ENCODE measurements at places on chromosomes 12 and 14.

- DNase-seq: no peak
These were observed 583.5 kb upstream of the NOVA1 start for GRCh38 chr14:27181333-27181732.

- DNase-seq: no peak
These were observed 198.8 kb downstream of the KITLG start for GRCh38 chr12:88381466-88381865.

- no peak for DNase-seq
These were observed 404.1 kb downstream of the ADAMTS20 start for GRCh38 chr12:43147878-43148277.

DNA sequence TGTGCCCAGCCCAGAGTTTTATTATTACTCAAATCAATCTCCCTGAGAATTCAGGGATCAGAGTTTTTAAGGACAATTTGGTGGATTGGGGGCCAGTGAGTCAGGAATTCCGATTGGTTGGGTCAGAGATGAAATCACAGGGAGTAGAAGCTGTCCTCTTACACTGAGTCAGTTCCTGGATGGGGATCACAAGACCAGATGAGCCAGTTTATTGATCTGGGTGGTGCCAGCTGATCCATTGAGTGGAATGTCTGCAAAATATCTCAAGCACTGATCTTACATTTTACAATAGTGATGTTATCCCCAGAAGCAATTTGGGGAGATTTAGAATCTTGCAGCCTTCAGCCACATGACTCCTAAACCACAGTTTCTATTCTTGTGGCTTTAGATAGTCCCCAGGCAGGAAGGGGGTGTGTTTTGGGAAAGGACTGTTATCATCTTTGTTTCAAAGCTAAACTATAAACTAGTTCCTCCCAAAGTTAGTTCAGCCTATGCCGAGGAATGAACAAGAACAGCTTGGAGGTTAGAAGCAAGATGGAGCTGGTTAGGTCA, 89.1 kb upstream of the CNOT2 start:
- no peak for DNase-seq

DNA sequence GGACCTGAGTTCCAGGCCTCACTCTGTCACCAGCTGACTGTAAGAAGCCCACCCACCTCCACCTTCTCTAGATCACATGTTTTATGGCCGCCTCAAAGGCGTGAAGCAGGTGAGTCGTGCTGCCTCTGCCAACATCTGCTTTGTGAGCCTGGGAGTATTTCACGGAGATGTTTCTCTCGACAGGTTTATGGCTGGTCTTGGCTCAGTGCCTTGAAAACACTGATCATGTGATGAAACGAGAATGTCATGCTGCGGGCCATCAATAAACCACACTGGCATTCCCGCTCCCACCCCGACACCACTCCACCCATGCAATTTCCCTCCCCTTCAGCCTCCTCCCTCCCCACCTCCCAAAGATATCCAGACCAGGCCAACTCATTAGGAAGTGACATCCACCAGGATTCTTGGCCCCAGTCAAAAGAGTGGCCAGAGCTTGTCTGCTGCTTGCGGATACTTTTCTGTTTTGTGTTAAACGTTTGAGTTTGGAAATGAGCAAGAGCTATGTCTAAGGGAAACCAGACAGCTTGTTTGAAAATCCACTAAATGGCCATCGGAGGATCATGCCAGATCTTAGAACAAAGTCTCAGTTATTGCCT, 53.8 kb upstream of the NTF3 start:
- DNase-seq: no peak

GRCh38 chr12:103676893-103677292, 89.8 kb downstream of the STAB2 start:
- no peak for DNase-seq

GRCh38 chr14:61290701-61291100, 9.6 kb upstream of the TMEM30B start:
- no peak for DNase-seq

- no peak for DNase-seq
These were observed 180.2 kb downstream of the ACSS3 start for GRCh38 chr12:81257947-81258551.

DNA sequence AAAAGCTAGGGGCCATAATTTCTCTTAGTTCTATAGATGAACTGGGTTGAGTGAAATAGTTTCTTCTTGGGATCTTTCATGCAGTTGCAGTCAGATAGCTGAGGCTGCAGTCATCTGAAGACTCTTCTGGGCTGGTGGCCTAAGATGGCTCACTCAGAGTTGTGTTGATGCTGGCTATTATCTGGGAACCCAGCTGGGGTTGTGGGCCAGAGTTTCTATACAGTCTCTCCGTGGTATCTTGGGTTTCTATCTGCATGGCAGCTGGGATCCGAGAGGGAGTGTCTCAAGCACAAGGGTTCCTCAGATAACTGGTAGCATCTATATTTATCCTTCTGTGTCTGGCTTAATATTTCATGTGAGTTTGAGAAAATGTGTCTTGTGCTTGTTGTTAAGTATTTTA, 21.1 kb downstream of the AVPR1A start:
- DNase-seq: no peak

DNA sequence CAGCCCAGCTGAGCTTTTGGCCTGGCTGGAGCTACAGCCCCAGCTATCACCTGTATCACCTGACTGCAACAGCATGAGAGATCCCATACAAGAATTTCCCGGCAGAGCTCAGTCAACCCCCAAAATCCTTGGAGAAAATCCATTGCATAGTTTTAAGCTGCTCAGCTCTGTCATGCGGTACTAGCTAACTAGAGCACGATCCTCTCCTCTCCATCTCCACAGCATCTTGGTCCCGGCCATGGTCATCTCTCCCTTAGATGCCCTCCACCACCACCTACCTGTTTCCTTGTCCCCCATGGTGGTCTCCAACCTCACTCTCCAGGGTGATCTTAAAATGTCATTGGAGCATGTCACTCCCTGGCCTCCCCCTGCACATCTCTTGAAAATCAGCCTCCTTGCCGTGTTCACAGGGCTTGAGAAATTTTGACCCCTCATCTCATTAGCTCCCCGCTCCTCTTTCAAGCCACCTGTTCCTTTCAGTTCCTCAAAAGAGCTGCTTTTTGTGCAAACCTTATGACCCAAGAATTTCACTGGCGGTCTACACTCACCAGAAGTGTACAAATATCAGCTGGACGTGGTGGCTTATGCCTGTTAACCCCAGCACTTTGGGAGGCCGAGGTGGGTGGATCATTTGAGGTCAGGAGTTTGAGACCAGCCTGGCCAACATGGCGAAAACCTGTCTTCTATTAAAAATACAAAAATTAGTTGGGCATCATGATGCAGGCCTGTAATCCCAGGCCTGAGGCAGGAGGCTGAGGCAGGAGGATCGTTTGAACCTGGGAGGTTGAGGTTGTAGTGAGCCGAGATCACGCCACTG, 8.1 kb upstream of the CLMN start:
- DNase-seq: no peak

DNA sequence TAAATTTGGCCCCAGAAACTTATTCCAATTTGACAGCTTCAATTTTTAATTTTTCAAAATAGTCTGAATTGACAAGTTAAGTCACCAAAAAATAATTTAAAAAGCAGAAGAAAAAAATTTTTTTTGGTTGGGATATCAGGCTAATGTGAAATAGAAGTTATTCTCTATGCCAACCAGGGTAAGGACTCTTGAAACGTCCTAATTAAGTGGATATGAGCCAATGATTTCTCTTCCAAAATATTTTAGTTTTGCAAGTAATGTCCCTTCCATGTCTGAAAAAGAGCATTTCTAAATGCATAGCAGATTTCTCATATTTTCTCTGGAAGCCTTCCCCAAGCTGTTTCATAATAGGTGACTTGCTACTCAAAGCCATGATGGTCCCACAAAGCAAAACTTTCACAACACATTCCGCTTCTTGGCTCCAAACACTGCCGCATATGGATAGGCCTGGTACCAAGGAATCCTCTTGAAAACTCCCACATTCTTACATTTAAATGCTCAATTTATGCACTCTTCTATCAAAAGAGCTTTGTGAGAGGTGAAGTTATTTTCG, 65.1 kb downstream of the SIX6 start:
- no peak for DNase-seq

DNA sequence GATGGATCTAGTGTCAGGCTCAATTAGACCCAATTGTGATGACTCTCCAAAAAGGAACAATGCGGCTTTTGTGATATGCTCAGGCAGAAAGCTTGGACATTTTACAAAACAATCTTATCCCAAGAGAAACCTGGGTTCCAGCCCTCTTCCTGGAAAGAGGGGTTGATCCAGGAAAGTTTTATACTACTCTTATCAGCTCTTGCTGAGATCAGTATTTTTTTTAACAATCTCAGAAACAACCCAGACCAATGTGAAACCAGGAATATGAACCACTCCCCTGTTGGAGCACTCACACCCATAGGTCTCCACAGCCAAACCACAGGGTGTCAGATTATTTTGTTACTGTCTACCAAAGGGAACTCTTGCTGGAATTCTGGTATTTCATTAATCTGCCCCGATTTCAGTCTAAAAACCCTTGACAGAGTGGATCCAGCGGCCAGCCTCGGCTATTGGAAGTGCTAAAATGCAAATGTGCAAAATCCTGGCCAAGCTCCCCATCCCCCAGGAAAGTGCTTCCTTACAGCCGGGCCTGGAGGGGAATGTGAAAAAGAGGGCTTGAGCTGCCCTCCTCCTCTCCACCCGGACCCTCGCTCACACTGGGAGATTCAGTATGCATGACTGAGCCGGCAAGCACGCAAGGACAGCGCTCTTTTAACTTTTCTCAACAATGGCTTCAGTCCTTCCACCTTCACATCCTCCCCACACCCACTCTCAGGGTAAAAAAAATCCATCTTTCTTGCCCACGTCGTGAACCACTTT, 4.0 kb downstream of the FBXL14 start:
- peak; percentile 42 for DNase-seq

- DNase-seq: no peak
These were observed 17.0 kb upstream of the BCL7A start for GRCh38 chr12:122004633-122005071.

DNA sequence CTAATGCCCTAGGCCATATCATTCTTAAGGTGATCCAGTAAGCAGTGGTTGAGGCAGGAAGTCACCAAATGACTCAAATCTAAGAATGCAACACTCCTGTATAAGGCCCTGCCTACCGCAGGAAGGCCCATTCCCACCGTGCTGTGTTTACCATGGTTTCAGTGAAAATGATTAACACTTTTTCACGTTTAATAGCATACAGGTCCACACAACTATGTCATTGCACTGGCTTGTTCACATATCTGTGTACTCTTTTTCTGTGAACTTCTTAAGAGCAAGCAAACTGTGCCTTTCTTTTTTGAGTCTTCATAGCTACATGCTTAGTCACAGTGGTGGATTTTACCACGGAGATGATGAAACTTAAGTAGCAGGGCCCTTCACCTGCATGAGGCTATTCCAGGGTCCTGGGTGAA, 214.9 kb downstream of the CNTN1 start:
- DNase-seq: no peak

- no peak for DNase-seq
These were observed 25.7 kb upstream of the PLD4 start for GRCh38 chr14:104898870-104899510.

DNA sequence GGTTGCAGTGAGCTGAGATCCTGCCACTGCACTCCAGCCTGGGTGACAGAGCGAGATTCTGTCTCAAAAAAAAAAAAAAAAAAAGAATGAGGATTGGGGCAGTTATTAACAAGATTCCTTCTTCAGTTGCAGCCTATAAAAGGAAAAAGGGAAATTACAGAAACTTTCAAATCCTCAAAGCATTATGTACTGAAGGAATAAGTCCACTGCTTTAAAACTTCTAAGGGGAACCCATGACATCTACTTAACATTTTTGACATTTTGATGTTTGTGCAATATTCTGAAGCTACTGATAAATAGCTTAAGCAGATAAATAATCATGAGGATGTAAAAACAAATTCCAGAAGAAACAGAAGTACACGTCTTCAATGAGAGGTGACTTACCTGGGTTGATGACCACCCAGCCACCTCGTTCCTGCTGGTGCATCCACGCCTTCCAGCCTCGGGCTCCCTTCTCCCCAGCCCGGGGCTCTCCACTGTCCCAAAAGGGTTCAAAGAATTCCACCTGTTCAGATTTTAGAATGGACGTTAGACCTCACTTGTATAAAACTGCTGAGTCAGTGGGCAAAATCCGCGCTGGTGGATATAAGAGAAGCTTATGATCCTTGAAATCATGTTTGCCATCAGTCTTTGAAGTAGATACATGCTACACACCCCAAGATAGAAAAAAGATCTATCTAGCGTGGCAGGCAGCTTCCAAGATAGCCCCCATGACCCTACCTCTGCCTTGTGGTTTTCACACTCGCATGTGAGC, 33.7 kb downstream of the NRDE2 start:
- DNase-seq: no peak

- no peak for DNase-seq
These were observed 264.0 kb upstream of the PRICKLE1 start for GRCh38 chr12:42853370-42854140.

- DNase-seq: no peak
These were observed 29.1 kb downstream of the SYNE2 start for GRCh38 chr14:63881926-63882325.

DNA sequence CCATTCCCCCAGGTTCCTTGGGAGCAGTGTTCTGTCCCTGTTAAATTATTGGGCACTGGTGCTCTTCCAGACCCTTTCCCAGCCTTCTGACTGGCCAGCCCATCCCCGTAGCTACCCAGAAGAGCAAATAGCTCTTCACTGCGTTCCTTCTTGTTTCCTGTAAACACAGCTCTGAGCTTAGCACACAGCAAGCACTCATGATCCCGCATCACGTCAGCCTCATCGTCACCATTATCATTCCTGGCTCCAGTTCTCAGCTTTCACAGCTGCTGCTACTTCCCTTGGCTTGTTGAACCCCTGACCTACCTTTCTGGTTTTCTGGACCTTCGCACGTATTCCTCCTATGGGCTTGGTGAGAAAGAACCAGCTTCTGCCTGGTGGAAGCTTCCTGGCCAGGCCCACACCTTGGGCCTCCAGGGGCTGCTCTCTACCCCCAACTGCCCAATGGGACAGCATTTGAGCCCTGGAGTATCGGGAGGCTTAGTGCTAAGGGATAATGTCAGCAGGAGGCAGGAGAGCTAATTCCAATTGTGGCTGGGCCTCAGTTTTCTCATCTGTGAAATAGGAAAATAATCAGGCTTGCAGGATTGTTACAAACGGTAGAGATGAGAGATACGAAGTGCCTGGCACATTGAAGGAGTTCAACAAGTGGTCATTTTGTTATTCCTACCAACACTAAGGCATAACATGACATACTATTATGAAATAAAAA, 22.6 kb upstream of the PAPOLA start:
- DNase-seq: no peak

Measured in C1 segment of cervical spinal cord (tissue), 14 donors.